Bronchial epithelial cell (primary cell): ENCODE measurements at places on chromosomes 3 and 15. TPM values are rescaled to one million over a fixed set of nuclear protein-coding genes. Genes with fewer than 3 reads are reported as not detected.
A peak's percentile ranks its signal among the peaks of the same experiment; 100 is the strongest.

A4GNT gene
- not detected in 2 replicates for total RNA-seq

DNA sequence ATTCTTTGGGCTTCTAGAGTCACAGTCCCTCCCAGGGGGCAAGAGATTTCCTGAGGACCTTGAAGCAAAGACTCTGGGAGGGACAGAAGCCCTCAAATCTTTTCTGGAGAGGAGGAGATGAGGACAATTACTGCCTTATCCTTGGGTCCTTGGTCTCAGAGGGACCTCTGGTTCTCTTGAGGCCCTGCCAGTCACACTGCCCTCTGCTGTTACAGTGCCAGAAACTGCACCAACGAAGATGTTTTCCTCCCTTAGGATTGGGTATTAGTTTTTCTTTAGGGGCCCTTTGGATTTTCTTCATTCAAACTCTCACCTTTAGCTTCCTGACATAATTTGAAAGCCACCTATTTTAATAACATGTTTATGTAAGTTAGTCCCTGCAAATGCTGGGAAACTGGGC lies 58.2 kb upstream of the SCN5A start:
- DNase-seq, result no peak

GRCh38 chr15:33022629-33023028 lies 171.9 kb downstream of the FMN1 start:
- peak; percentile 80 for DNase-seq

DNA sequence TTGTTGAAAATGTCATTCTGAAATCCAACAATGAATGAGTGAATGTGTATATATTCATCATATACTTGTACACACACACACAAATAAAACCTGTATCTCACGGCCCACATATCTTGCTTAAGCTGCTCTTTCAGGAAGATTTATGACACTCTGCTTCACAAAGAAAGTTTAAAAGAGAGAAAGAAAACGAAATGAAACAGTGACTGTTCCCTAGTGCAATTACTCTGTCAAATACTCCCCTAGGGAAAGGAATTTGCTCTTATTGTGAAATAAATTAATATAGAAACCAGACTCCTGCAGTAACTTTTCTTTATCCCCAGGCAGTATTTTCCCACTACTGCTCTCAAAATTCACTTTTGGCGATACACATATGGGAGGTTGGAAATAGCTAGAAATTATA lies 329.1 kb downstream of the VPS13C start:
- DNase-seq, result no peak

ANKRD63 gene
- total RNA-seq, result not detected in 2 replicates

TMEM212 gene
- not detected in 2 replicates for total RNA-seq

DNA sequence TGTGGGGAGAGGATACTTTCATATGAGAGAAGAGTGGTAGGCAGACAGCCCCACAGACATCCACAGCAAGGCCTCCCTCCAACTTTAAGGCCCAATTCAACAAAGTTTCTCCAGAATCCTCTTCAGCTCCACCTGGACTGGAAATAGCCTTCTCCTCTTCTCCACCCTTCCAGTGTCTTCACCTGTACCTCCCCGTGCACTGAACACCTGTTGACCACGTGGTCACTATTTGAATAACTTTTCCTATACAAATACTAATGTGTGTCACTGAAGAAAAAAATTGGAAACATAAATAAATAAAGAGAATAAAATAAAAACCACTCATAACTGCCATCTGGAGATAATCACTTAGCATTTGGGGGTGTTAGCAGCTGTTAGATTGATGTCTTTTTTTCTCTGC lies 52.9 kb downstream of the CCNL1 start:
- DNase-seq, result no peak

ACVR2B gene
- total RNA-seq, result 1.9 and 4.5 TPM in 2 replicates

LAMB2 gene
- total RNA-seq, result 174 and 189 TPM in 2 replicates

CLSTN2 gene
- total RNA-seq, result under 0.01 and 0.26 TPM in 2 replicates

SNUPN gene
- total RNA-seq, result 16.1 and 18.8 TPM in 2 replicates

GRCh38 chr3:14360123-14360881 lies 42.1 kb upstream of the SLC6A6 start:
- no peak for DNase-seq

DNA sequence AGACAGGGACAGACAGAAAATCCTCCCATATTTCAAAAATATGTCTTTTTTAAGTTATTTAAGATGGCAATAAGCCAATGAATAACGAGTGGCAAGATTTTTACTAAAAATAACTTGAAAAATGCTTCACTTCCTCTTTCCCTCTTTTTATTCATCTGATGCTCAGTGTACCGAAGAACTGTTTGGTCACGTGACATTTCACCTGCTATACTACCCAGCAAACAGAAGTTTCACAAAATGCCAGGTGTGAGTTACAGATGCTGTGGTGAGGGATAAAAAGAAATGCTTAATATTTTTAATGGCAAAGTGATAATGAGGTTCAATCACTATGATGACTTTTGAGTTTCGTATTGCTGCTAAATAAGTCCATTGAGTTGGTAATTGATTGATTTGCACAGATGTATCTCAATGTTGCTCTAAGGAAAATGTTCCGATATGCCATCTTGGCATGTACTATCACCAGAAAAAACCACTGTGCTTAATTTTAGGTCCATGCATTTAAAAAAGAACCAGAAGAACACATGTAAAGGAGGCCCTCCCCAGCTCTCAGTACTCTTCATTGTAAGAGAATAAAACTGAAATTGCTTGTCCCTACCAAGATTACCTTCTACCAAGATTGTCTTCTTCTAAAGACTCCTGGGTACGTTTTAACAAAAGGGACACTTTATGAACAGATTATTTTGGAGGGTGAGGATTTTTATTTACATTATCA lies 26.0 kb upstream of the SEC62 start:
- DNase-seq, result no peak

GRCh38 chr15:81312790-81313543 lies 11.0 kb downstream of the STARD5 start:
- peak; percentile 99 for DNase-seq

DNA sequence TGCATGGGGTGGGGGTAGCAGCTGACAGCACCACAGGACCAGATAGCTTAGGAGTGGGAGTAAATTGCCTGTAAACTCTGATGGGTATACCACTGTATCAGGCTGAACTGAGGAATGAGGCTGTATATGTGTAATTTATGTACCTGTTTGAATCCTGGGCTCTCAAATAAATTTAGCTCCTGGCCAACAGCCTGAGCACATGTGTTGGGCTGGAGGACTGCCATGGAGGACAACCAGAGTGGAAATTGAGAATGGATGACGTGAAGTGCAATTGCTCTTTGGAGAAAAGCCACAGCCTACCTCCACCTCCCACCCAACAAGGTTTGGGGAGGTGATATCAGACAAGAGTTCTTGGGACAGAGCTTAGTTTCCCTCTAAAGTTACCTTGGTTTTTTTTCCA lies 328.6 kb upstream of the PROK2 start:
- DNase-seq, result no peak

CATSPER2 gene
- 4.7 TPM in 2 replicates for total RNA-seq
